Choroid plexus epithelial cell (primary cell): ENCODE measurements at places on chromosomes 5 and 9.

GRCh38 chr5:61532983-61533382, 200.9 kb downstream of the ZSWIM6 start:
- DNase-seq = no peak

- DNase-seq = no peak
Observed at GRCh38 chr9:135905380-135906258, 1.7 kb downstream of the CAMSAP1 start.

GRCh38 chr5:14594378-14595074, 12.9 kb downstream of the OTULINL start:
- DNase-seq = no peak

- DNase-seq = no peak
Observed at GRCh38 chr5:71652803-71653543, 65.8 kb downstream of the MCCC2 start.

- DNase-seq = peak; percentile 72
Observed at GRCh38 chr9:126439402-126439765, 112.8 kb downstream of the MVB12B start.

DNA sequence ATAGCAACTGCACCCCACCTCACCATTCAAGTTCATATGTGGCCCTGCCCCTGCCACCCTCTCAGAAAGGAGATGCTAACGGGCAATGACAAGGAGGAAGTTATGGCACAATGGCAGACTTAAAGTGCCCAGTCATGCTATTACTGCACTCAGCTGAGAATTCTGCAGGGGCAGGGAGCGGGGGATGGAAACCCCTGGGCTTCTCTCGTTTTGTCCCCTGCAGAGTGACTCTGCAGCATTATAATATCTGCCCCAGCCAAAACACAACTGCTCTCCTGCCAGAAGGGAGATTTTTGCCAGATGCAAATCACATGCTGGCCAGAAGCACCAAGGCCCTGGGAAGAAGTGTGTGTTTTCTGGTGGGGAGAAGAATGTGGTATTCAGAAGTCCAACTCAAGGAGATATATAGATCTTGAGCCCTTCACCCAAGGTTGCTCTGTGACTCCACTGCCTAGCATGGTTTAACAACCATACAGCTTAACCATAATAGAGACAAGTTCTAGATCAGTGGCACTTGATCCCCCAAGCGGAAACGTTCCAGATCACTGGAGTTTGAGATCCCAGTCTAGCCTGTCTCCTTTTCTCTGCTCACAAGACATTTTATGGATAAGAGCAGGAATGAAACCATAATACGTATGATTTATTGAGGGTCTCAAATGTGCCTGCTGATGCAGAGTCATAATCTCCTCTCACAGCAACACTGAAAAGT, 207.0 kb upstream of the MAP3K1 start:
- peak; percentile 45 for DNase-seq

DNA sequence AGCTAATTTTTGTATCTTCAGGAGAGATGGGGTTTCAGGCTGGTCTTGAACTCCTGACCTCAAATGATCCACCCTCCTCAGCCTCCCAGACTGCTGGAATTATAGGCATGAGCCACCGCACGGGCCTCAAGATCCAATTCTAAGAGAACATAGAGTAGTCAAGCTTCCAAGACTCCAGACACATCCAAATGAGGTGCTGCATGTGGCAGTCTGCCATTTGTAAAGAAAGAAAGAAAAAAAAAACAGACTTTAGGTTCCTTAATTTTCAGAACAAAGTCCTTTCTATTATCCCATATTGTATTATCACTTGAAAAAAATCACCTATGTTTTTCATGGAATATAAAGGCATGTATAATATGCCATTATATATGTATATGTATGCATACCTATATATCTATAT, 2104.5 kb downstream of the MAT2B start:
- no peak for DNase-seq
